Astrocyte of the spinal cord (primary cell): ENCODE measurements at places on chromosomes 3 and 15.

- no peak for DNase-seq
These were observed 41.8 kb downstream of the EPHB3 start for GRCh38 chr3:184603151-184604030.

- DNase-seq, result no peak
These were observed 21.3 kb upstream of the TMEM266 start for GRCh38 chr15:76038512-76038911.

DNA sequence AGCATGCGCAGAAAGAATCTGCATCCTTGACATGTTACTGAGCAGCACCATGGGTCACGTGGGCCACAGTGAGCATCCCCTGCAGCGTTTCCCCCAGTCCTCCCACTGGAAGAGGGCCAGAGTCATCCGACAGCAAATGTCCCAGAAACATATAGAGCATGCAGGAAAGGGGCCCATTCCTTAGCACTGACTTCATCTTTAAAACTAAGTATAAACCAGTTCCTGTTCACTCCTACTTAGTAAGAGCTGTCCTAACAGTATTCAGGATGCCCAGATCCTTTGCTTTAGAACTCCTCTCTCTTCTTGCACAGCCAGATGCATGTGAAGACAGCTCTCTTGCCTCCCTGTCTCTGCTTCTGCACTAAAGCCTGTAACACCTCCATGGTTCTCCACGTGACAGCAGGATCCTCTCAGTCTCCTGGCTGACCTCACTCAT lies 79.3 kb upstream of the OXTR start:
- DNase-seq, result peak; percentile 84

DNA sequence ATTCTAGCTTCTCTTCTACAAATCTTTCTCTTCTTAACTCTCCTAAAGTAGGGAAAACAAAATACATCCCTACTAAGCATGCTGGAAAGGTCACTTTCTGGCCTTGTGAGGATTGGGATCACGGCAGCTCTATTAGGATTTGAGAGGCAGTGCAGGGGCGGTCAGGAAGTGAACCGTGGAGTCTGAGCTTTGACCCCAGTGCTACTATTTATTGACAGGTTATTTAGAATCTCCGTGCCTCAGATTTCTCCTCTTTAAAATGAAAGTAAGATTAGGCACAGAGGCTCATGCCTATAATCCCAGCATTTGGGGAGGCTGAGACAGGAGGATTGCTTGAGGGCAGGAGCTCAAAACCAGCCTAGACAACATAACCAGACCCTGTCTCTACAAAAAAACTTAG lies 42.0 kb upstream of the CHRM5 start:
- no peak for DNase-seq

GRCh38 chr15:83206526-83207008 lies 1.1 kb downstream of the HDGFL3 start:
- peak; percentile 38 for DNase-seq

- peak; percentile 41 for DNase-seq
These were observed 11.7 kb upstream of the ZNF148 start for GRCh38 chr3:125386811-125387210.

GRCh38 chr15:73902121-73903020 lies 23.9 kb upstream of the LOXL1 start:
- no peak for DNase-seq

- DNase-seq, result peak; percentile 67
These were observed 38.9 kb downstream of the RYK start for GRCh38 chr3:134211797-134212196.
